ENCODE measurements at places on chromosomes 6 and 20.

GRCh38 chr6:7184502-7184901, 76.7 kb downstream of the RREB1 start:
- DNase-seq: no peak

GRCh38 chr6:71453371-71453706, 164.7 kb downstream of the OGFRL1 start:
- DNase-seq: no peak

DNA sequence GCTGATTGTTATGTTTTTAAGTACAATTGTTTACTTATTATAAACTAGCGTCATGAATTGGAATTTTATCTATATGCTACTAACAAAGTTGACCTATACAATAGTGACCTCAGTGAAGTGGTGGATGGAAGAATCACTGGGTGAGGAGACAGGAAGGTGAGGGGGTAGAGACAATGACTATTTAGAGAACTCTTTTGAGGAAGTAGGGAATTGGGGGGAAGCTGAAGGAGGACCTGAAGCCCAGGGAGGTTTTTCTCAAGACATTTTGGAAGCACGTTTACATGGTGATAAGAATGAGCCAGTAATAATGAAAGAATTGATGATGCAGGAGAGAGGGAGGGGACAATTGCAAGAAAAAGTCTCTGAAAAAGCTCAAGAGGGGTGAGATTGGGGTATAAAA, 96.4 kb downstream of the RPS12 start:
- no peak for DNase-seq

- DNase-seq: no peak
These were observed 659 bp downstream of the TMX4 start for GRCh38 chr20:8018958-8019245.

DNA sequence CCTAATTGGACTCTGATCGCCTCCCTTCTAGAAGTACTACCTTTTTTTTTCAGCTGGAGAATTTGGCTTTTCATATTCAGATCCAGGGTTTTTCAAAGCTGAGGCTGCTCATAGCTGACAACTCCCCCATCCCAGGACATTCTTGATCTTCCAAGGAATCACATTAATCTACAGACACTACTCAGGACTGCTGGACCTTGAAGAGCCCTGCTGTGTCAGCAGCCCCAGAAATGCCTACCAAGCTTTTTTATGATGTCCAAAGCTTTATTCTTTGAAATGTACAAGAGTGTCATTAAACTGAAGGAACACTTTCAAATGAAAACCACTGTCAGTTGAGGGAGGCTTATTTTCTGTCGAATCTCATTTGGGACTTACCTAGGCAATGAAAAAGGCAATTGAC, 704.1 kb downstream of the PTPRT start:
- DNase-seq: no peak
